ENCODE measurements at places on chromosomes 7 and 10. TPM values are rescaled to one million over a fixed set of nuclear protein-coding genes. Genes with fewer than 3 reads are reported as not detected.

Gene ANXA8
- 0.68 TPM for total RNA-seq

Gene CARD11
- not detected for total RNA-seq

Gene SFMBT2
- total RNA-seq = 0.08 TPM

Gene KLHL7
- total RNA-seq = 35.7 TPM

Gene FAM24B
- total RNA-seq = 3.8 TPM

Gene ABCC2
- 0.15 TPM for total RNA-seq

Gene UCMA
- total RNA-seq = not detected

Gene COA1
- total RNA-seq = 18.4 TPM

Gene CALHM3
- total RNA-seq = not detected

Gene SPDYE2B
- total RNA-seq = 0.12 TPM

Gene FRMD4A
- 20.0 TPM for total RNA-seq

Gene ZNF425
- 4.2 TPM for total RNA-seq

Data from smooth muscle cell of the coronary artery (primary cell).